Umbilical cord (tissue), 2 donors: ENCODE measurements at places on chromosomes 7 and 10.

GRCh38 chr10:103038570-103038969 lies 120.5 kb downstream of the CNNM2 start:
- DNase-seq: peak; percentile 15

- no peak for DNase-seq
Observed at GRCh38 chr10:43131256-43131655, 7.0 kb upstream of the CSGALNACT2 start.

DNA sequence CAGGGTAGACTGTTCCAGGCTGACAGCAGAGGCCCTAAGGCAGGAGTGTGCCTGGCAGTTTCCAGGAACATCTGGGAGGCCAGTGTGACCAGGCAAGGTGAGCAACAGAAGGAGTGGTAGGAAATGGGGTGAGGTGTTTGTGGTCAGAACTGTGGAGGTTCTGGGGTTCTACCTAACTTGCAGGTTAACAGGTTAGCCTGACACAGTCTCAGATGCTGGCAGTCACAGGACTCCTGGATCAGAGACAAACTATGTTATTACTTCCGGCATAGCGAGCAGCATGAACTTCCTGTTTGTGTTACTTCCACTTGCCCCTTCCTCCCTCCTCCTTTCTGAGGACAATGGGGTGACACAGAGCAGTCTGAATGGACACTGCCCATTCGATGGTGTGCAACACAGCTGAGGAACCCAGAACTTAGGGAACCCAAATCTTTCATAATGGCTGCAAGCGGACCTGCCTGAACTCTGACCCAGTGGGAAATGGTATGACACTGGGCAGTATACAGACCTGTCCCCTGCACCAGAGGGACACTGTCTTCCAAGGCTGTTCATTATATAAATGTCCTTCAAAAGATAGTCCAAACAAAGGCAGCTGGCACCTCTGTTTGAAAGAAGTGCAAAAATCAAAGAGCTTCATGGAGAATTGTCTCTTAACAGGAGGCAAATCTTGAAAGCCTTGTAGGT lies 3.9 kb upstream of the SAR1A start:
- no peak for DNase-seq

- no peak for DNase-seq
Observed at GRCh38 chr7:104909096-104909495, 104.9 kb upstream of the KMT2E start.

- no peak for DNase-seq
Observed at GRCh38 chr7:105810556-105810955, 65.8 kb downstream of the ATXN7L1 start.

DNA sequence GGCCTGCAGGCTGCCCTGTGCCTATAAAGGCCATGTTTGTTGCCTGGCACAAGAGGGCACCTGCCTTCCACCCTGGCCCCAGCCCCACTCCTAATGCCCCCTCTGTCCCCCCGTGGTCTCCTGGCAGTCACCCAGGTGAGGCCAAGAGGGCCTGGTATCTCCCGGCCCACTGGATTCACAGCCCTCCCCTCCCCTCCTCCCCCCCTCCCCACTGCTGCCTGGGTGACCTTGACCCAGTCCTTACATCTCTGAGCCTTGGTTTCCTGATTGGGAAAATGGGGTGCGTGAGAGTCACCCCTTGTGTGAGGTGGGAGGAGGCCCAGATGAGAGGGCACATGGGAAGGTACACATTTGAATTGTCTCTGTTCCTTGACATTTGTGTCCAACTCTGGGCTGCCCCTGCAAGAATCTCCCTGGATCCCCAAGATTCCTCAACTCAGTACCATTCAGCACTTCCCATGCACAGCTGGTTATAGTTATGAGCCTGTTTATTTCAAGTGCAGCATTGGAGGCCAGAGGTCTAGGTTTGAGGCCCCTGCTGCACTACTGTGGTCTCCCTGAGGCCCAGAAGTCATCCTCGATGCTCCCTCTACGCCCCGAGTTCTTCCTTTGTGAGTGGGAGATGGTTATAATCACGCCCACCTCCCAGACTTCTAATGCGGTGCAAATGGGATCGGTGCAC lies 58.9 kb downstream of the TMEM270 start:
- no peak for DNase-seq

DNA sequence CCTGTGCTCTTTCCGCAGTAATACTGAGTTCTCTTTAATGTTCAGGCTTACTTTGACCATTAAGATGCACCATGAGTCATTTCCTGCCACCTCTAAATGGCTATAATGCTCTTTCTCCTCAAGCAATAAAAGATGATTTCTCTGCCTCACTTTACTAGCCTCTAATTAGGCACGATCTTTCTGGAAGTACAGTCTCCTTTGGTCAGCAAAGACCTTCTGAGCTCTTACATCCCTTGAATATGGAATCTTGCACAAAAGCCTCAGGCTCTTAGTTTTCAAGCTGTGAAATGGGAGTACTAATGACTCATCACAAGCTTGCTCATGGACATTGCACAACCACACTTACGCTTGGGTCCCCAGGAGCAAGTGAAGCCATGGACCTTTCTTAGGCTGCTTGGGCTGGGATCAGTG lies 85.9 kb downstream of the FRMD4A start:
- DNase-seq: no peak

- DNase-seq: no peak
Observed at GRCh38 chr10:49749556-49750491, 12.3 kb downstream of the OGDHL start.

GRCh38 chr7:55072251-55072650 lies 53.4 kb downstream of the EGFR start:
- no peak for DNase-seq

- no peak for DNase-seq
Observed at GRCh38 chr10:32169556-32169955, 113.3 kb upstream of the KIF5B start.

DNA sequence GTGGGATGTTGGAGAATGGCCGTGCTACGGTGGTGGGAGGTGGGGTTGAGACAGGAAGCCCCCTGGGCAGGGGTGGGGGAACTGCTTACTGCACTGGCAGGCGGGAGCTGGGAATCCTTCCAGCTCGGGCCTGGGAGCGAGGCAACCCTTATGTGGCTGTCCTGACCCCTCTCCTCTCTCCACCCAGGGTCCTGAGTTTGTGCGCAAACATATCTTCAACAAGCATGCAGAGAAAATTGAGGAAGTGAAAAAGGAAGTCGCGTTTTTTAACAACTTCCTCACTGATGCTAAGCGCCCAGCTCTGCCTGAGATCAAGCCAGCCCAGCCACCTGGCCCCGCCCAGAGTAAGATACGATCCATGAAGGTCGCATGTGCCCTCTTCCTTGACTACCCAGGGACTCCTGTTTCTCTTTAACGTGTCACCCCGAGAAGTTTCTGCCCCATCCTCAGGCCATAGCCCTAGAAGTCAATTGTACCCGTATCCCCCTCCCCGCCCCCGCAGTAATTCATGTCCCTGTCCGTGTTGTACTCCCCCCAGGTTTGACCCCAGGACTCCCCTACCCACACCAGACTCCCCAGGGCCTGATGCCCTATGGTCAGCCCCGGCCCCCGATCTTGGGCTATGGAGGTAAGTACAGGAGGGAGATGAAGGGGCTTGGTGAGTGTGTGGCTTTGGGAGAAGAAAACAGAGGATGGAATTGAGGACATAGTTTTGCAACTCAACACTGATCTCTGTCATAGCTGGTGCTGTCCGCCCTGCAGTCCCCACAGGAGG lies 1.8 kb downstream of the UFSP1 start:
- no peak for DNase-seq

GRCh38 chr7:2169923-2170575 lies 62.7 kb downstream of the MAD1L1 start:
- DNase-seq: no peak

DNA sequence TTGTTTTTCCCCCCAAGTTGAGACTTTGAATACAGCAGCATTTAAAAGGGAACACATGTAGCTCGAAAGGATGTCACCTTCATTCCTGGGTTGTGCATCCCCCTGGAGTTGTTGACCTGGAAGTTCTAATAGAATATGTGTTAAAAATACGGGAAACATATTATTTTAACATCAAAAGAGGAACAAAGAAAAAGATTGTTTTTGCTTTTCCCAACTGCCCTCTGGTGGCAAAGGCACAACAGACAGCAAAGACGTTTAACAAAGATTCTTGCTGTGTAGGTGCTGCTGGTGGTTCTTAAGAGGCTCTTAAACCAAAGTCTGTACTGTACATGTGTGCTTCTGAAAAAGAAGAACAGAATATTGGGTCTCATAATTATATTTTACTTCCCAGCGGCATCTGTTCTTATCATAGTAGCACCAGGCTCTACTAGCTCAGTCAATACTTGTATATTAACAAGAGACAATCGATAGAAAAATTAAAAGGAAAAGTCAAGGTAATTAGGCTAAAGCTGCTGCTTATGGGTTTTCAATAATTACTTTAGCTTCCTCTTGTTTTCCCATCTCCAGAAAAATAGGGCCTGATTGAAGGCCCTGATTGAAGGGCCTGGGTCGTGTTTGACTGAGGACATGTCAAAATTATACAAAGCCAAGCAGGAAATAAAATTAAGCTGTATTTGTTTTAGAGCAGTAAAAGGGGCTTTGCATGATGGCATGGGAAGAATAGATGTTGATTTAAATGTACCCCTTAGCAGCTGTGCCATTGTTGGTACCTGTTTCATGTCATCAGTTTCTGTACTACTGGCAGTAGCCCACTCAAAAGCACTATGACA lies 384.2 kb upstream of the LRGUK start:
- peak; percentile 6 for DNase-seq

DNA sequence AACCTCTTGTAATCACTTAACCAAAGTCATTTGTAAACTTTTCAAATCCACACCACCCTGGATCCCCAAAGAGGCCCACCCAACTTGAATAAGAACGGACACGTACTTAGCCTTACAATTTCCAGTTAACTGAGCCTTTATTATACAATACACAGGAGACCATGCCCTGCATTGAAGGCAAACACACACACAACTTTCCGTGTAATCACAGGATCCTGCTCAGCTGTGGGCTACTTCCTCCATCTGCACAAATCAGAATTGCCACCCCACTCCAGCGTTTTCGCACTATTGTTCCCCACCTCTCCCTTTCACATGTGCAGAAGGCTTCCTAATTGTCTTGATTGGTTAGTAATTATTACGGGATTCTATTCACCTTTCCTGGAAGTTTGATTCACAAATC lies 12.1 kb upstream of the PODXL start:
- DNase-seq: no peak

DNA sequence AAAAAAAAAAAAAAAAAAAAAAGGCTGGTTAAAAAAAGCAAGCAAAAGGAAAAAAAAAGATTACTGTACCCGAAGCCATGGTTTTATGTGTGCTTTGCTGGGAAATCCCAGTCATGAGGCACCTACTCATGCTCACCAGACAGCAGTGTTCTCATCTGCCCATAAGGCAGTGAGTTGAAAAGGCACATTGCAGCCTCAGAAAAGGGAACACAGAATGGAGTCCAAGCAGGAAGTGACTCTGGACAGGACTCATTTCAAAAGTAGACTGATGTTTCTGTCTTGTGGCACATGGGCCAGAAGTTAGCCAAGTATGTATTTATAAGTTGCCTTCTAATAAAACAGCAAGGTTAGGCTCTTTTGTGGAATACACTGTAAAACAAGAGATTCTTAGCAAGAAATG lies 40.2 kb downstream of the PDSS1 start:
- DNase-seq: peak; percentile 77

DNA sequence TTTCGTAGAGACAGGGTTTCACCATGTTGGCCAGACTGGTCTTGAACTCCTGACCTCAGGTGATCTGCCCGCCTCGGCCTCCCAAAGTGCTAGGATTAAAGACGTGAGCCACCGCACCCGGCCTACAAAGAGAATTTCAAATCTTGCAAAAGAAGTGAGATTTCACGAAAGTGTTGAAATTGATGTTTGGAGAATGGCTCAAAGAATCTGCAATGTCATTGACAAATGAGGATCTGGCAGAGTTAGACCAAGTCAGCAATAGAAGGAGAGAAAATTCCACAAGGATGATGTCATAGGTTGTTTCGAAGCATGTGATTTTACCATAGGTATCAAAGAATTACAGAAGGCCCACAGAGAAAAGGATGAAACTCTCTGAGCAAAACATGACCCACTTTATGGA lies 71.7 kb downstream of the LYZL2 start:
- no peak for DNase-seq

DNA sequence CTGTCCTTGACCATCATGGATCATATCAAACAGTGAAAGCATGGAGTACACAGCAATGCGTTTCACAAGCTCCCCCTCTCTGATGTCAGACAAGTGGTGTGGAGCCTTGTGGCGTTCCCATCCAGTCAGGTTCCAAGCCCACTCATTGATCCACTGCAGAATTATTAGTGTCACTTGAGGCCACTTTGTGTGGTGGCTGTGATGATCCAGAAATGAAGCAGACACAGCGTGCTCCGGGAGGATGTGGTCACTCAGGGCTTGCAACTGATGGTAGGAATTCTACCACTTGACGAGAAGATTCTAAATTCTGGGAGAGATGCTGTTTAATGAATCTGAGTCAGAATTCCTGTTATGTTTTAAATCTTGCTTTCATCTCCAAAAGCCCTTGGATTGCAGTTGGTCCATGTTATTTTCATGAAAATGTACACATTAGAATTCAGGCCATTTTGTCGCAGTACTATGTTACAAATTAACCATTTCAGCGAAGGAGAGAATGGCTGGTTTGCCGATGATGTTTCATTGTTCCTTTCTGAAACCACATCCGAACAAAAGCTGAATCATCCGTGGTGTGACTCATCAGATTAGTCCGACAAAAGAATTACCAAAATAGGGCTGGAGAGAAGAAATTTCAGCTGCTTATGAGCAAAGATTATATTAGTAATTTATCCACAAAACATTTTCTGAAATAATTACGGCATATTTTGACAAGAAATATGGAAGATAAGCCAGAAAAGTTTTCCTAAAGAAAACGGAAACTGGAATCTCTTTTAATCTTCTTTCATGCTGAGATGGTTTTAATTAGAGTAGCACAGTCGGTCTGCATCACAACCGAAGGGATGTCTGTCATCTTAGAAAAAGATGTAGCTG lies 48.1 kb downstream of the INSYN2A start:
- DNase-seq: no peak

- DNase-seq: peak; percentile 74
Observed at GRCh38 chr7:46352004-46352954, 431.2 kb upstream of the IGFBP3 start.

DNA sequence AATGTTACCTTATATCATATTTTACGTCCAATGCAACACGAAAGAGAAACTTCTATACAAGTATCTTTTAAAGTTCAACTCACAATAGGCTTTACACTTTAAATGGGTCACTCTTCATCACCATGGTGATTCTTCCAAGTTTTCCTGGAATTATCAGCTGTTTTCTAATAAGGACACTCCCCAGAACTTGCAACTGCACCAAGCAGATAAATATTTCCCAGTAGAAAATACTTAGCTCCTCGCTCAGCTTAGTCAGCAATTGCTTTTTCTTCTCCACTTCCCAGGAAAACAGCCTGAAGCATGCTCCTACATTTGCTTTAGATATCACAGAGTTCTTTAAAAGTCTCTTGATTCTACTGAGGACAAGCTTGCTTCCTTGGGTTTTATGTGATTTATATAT lies 25.7 kb upstream of the ADD3 start:
- DNase-seq: peak; percentile 57
